T-cell (primary cell): ENCODE measurements at places on chromosomes 5 and 9.

GRCh38 chr5:132907161-132907560 lies 33.7 kb downstream of the LEAP2 start:
- DNase-seq, result no peak

GRCh38 chr5:40124367-40124766 lies 555.3 kb upstream of the PTGER4 start:
- DNase-seq, result no peak

- DNase-seq, result no peak
Observed at GRCh38 chr9:123998970-123999621, 12.5 kb upstream of the LHX2 start.

- no peak for DNase-seq
Observed at GRCh38 chr9:112921549-112921948, 30.9 kb upstream of the SLC46A2 start.

DNA sequence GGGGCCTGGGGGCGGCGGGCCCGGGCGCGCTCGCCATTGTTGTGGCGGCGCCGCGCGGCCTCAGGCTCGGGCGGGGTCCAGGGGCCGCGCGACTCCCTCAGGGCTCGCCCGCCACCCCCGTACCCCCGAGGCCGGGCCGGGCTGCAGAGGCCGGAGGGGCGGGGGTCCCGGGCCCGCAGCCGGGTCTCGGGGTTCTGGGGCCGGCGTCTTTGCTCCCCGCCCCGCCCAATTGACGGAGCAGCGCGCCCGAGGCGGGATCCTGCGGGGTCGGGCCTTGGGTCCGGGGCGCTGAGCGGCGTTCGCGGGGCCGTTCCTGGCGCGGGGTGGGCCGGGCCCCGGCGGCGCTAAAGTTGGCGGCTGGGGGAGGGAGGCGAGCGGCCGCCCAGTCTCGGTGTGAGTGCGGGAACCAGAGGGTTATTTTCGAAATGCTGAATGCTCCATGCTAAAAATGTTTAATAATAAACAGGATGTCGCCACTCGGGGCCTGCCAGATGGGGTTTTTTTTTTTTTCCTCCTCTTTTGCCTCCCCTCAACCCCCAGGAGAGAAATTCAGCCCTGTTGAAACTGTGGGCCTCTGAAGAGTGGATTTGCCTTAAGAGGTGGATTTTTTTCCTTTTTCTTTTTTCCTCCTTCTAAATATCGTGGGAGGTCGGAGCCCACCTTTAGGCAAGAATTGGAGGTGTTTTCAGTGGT lies 724 bp downstream of the PRRC2B start:
- DNase-seq, result peak; percentile 47

- DNase-seq, result no peak
Observed at GRCh38 chr5:59615272-59615671, 278.3 kb downstream of the PDE4D start.

DNA sequence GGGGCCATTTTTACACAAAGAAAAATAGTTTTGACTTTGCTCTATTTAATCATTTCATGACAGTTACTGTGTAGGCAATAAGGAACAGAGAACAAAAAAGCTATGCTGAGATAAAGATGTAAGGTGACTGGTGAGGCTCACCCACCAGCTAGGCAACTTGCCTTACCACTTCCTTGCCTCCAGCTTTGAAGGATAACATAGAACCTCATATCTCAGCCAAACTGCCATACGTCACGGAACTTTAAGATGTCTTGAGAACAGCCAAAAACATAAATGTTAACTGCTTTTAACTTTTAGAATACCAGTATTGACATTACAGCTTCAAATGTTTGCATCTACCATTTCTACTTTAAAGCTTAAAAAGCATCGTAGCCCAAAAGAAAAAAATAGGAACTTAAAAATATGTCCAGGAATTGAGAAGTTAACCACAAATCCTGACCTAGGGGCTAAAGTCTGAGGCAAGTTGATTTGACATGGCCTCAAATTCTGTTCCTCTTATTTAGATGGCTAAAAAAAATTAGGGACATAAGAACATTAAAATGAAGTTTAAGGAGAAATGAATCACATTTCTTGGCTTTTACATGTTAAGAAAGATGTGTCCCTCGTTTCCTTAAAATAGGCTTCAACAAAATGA lies 7.7 kb upstream of the GCNT4 start:
- peak; percentile 81 for DNase-seq

GRCh38 chr5:90131383-90132133 lies 278.0 kb downstream of the CETN3 start:
- no peak for DNase-seq

DNA sequence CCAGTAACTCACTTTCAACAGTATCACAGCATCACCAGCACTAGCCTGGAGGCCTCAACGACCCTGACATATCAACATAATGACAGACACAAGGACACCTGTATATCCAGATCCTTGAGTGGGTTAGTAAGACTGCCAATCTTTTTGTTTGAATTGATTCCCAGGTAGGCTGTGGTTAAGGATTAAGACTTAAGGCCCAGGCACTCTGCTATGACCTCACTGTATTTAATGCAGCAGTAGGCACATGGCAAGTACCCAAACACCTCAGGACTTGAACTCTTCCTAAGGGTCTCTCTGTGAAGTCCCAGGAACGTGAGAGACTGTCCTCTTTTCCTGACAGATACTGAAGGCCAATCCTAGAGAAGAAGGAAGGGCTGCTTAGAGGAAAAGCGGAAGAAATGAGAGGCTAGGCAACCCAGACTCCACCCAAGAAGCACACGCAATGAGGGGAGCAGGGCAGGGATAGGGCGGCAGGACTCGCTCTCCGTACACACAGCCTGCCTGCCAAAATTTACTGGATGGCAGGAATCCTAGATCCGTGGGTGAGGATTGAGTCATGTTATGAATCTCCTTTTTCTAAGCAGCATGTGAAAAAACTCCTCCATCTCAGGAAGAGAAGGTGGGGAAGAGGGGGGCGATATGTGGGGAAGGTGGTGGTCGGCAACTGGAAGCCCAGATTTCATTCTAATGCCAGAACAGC lies 93.4 kb downstream of the SIL1 start:
- DNase-seq, result no peak

DNA sequence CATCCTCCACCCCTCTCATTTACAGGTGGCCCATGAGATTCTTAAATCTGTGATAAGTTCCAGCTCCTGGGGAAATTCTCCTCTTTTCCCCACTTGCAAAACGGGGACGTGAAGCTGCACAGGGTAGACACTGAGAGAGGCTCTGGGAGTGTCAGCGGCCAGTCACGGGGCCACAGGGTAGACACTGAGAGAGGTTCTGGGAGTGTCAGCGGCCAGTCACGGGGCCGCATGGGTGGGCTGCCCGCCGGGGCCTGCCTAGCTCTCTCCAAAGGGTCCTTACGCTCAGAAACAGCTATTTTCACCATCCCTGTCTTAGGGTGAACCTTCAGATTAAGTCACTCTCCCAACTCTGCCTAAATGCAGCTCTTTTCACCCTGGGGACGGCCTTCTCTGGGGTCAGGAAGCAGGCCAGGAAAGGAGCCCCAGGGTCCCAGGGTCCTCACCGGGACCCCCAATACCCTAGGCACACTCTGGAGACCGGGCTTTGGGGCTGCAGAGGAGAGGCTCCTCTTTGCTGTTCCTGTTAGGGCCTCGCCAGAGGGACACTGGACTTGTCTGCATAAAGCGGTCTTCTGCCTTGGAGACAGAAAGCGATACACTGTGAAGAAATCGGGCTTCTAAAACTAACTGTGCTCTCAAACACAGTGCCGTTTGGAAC lies 1.5 kb downstream of the FAM78A start:
- DNase-seq, result no peak

DNA sequence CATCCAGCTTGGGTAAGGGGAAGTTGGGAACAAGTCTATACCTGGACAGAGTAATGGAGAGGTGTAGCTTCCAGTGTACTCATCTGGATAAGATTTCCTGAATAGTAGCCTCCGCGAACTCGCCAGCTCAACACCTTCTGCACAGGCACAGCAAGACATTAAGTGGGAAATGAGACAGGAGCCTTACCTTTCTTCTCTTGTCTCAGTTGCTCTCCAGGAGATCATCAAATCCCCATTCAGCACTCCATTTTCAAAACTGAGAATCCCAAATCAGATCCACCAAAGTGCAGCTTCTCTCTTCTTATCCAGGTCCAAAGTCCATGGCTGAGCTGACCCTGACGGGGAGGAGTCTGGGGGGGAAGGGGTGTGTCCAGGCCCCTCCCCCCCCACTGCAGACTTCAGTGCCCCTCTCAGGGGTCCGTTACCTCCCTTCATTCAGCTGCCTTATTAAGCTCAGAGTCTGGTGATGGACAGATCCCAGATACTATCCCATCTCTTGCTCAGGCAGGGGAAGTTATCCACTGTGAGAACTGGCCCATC lies 5.9 kb upstream of the MGAT1 start:
- no peak for DNase-seq

DNA sequence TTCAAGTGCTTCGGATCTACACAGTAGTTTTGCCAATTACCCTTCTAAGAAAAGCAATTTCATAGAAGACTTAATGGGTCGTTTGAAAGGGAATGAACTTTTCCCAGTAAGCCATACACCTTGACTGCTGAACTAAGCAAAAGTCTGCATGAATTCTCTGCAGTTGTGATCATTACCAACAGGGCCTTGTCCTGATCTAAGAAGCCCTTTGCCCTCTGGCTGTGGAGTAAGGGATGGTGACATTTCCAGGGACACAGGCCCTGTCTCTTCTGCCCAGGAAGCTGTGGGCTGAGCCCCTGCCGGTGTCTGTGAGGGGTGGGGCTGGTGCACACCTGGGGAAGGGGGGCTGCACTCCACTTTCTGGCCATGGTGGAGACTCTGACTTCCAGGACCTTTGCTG lies 30.5 kb downstream of the ZDHHC11 start:
- no peak for DNase-seq

DNA sequence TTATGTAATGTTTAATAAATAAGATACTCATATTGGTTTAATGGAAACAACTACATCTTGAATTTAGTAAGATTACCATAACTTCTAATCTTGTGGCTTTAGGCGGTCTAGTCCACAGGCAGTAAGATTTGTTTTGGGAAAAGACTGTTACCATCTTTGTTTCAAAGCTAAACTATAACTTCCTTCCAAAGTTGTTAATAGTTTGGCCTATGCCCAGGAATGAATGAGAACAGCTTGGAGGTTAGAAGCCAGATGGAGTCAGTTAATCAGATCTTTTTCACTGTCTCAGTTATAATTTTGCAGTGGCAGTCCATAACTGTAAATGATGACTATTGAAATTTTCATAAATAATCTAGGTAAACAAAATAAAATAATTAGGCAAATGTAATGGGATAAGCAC lies 241.8 kb upstream of the KLF9 start:
- no peak for DNase-seq

- no peak for DNase-seq
Observed at GRCh38 chr5:175281714-175282113, 162.3 kb downstream of the DRD1 start.

GRCh38 chr5:61277190-61277589 lies 54.9 kb upstream of the ZSWIM6 start:
- no peak for DNase-seq

DNA sequence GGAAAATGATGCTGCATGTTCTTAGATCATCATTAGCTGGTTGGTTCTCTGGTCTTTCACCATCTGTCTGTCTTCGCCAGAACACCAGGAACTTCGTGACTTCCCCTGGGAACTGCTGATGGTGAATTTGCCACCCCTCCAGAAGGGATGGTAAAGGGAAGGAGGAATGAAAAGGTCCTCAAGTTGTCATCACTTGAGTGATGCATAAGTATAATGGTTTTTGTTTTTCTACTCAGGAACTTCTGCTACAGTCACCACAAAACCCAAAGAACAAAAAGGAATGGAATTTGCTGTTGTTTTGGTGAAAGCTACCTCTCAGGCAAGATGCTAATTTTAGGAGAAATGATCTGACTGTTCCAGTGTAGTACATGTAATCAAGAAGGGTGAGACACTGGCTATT lies 328.4 kb downstream of the ARHGEF28 start:
- DNase-seq, result no peak

GRCh38 chr5:150637245-150638052 lies 3.0 kb upstream of the SYNPO start:
- DNase-seq, result no peak

DNA sequence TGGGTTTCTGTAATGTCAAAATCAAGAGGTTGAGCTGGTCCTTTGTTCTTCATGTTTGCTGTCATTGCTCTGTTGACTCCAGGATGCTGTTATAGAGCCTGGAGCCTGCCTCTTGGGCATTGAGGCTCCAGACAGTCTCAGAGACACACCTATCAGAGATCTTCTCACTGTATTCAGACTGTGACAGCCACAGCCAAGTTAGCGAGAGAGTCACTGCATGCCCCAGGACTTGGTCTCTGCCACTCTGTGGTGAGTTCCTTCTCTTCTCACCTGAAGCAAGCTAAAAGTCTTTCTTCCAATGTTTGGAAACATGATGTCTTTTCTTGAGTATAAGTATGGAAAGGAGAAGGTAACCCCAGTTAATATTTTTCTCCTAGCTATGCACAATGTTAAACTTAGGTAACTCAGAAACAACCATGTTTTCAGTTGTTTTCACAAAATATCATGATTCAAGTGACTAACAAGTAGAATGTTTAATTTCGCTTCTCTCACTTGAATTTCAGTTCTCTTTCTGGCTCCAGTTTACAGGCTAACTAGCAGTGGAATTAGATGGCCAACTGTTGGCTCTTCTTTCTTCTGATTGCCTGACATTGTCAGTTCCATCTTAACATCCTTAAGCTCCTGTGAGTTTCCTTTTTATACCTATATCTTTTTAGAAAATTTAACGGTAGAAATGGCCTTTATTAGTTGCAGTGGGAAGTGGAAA lies 20.6 kb upstream of the ZFYVE16 start:
- no peak for DNase-seq

DNA sequence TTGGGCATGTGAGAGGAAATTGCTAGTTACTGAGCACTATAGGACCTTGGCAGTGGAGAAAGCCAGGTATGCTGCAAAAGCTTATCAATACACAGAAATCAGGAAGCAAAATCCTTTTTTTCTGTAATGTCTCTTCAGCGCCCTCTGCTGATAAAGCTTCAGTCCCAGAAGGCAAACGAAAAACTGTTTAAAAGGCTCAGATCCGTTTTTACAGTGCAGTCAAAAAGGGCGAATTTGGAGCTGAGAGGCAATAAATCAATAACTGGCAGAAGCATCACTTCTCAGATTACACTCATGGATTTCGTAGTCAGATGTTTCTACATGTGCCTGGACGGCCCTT lies 1.1 kb upstream of the MAN2A1 start:
- DNase-seq, result no peak
